Mammary epithelial cell (primary cell): ENCODE measurements at places on chromosomes 11 and 22. TPM values are rescaled to one million over a fixed set of nuclear protein-coding genes. Genes with fewer than 3 reads are reported as not detected.

GRCh38 chr11:43138621-43139140 lies 173.1 kb upstream of the API5 start:
- no peak for DNase-seq

The ENTHD1 gene
- total RNA-seq: not detected

DNA sequence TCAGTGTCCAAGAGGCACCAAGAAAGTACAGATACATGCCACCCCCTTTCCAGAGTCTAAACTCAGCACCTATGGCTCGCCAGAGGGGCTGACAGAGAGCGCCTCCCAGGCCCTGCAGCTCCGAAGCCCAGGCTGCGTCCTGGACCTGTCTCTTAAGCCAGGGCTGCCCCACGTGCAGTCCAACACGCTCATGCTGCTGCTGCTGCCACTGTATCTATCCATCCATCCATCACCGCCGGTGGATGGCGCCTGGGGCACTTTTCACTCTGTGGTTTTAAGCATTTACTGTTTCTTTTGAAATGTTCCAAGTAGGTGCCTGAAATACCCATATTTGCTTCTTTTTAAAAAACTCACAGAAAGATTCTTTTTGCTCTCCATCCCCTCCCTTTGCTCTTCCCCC lies 41.8 kb downstream of the MACROD1 start:
- DNase-seq: peak; percentile 15

- DNase-seq: peak; percentile 18
Measured at GRCh38 chr11:73760135-73760678, 667 bp downstream of the RAB6A start.

- no peak for DNase-seq
Measured at GRCh38 chr11:2621894-2622293, 77.9 kb downstream of the KCNQ1OT1 start.

The UBE2L3 gene
- total RNA-seq: 41.4 and 60.1 TPM in 2 replicates

GRCh38 chr11:119422809-119423508 lies at the start of gene THY1:
THY1 (minus strand) TSS chr11:119423172; CDS start chr11:119420905, 2,267 bp downstream.
- no peak for DNase-seq

DNA sequence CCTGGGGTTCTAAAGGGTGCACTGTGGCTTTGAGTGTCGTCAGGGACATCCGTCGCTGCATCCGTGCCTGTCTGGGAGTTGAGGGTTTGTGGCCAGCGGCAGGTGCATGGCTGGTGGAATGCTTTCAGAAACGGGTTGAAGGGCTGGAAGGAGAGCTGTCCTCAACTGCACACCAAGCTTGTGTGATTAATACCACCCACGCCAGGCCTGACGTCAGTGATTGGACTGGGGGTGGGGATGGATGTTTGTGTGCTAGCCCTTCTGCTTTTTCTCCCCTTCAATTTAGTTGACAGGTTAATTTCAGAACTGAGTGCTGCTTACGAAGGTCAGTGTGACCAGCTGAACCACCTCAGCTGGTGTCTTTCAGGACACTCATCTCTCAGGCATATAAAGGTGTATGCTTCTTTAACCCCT lies 3.2 kb upstream of the GAB2 start:
- DNase-seq: peak; percentile 20

The ADM gene
- total RNA-seq: 74.6 and 80.5 TPM in 2 replicates

DNA sequence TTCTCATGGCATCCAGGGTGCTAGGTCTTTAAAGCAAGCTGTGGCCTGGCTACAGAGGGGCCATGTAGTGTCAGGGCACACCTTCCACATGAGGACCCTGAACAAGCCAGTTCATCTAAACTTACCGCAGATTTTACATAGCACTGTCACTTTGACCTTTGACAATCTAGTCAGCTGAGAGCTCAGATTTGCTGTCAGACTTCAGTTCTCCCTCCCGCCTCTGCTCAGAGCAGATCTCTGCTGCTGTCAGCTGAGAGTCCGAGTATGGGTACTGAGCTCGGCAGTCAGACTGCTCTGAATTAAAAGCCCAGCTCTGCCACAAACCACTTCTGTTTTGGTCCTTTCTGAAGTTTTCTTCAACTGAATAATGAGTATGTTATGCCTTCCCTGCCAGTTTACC lies 507.1 kb downstream of the SOX6 start:
- DNase-seq: no peak

The CASP5 gene
- total RNA-seq: not detected in 2 replicates

DNA sequence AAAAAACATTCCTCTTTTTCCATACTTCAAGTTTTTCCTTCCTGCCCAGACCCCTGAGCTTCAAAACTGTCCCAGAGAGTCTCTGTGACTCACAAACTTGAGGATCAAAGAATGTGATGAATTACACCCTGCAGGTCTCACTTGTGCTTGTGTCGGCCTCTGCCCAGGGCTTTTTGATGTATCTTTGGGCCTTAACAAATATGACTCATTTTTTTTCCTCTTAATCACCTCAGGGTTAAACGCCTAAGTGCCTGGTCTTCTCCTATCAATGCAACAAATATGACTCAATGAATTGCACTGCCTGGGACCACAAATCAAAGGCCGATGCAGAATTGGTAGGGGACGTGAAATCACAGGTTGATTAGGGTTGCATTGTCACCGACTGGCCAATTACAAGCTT lies 267.7 kb downstream of the LARGE1 start:
- DNase-seq: peak; percentile 38

DNA sequence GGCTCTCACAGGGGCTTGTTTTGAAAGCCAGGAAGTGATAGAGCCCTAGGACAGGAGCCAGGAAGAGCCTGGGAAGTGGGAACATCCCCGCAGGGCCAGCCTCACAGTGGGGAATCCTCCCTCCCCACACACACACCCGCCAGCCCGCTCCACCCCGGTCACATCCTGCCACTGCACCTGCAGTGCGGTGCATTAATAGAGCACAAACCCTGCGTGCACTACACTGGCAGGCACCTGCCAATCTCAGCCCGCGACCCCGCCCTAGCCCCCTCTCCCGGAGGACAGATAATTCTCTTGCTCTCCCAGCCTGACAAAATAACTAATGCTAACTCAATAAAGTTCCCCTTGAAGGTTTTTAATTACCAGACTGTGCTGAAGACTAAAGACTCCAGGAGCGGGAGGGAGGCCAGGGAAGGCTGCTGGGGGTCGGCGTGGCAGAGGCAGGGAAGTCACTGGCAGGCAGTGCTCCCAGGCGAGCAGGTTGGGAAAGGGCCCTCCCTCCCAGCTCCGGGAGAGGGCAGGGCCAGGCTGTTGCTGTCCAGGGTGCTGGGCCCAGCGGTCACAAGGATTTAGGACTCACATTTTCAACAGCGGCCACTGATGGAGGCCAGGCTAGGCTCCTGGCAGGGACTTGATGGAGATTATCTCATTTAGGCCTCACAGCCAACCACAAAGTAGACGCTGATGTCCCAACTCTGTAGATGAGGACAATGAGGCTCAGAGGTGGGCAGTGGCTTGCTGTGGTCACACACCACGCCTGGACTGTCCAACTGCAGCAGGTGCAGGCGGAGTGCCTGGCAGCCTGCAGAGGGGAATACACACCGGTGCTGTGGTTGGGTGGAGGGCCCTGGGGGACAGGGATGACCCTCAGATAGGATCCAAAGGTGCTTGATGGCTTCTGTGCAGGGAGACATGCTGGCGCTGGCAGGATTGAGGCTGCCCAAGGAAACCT lies 23.9 kb upstream of the TCF20 start:
- DNase-seq: peak; percentile 42

- DNase-seq: no peak
Measured at GRCh38 chr11:63870351-63871140, 31.6 kb downstream of the MARK2 start.

GRCh38 chr11:69950120-69950519 lies 128.0 kb upstream of the ANO1 start:
- peak; percentile 47 for DNase-seq

GRCh38 chr11:67780056-67780455 lies 105.6 kb upstream of the ALDH3B2 start:
- DNase-seq: no peak

The MYO18B gene
- total RNA-seq: not detected in 2 replicates

The ASCL2 gene
- total RNA-seq: not detected

- DNase-seq: peak; percentile 52
Measured at GRCh38 chr22:27885977-27886842, 32.8 kb downstream of the PITPNB start.

The FBLN1 gene
- total RNA-seq: 173 TPM

DNA sequence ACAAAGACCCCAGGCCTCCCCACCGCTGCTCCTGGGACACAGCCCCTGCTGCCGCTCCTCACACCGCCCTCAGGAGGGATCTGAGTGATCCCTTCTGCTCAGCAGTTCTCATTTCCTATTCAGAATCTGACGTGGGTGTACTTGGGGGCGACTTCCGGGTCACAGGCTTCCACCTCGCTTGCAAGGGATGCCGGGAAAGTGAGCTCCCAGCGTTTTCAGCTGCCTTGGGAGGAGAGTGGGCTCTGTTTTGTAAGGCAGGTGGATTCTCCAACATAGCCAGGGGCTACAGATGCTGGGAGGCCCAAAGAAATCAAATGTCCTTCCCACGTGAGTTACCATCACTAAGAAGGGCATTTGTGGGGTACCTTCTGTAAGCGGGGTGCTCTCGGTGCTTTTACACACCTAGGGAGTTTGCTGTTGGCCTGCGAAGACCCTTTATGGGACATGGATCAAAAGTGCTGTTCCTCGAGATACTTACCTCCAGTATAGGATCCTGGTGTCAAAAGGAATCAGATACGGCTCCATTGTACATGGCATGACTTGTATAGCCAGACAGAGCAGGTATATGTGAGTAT lies 9.7 kb upstream of the LRRC10B start:
- no peak for DNase-seq

DNA sequence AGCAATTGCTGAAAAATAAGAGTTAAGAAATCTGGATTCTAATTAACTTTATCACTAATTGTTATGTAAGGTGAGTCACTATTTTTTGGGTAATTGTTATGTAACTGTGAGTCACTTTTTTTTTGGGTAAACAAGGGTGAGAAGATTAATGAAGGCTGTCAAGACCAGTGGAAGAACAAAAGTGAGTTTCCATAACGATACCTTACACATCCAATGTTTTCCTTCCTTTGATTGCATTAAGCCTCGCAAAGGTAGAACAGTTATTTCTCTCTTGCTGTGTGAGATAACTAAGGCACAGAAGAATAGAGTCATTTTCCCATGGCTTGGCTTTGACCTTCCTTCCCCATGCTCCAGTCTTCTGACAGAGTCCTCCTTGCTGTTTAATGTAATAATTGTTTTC lies 374.7 kb downstream of the DDX10 start:
- peak; percentile 15 for DNase-seq

The KRTAP5-2 gene
- not detected in 2 replicates for total RNA-seq

DNA sequence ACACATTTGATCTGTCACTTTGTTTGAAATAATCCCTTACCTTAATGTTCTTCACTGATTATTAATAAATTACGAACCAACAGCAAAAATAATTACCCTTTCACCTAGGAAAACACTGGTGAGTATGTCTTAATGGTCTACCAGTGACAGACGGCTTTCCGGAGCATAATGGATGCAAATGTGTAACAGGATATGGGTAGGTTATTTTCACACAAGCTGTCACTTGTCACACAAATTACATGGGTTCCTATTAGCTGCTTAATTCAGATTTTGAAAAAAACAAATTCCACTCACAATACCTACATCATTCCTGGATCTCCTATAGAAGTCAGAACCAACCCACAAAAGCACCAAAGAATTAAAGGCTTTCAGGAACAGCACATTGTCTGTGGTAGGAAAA lies 127.9 kb downstream of the WT1 start:
- DNase-seq: no peak
